AG09309 (cell line): ENCODE measurements at places on chromosomes 11 and 22.

GRCh38 chr11:2968341-2968900 lies 23.7 kb downstream of the NAP1L4 start:
- DNase-seq, result no peak

DNA sequence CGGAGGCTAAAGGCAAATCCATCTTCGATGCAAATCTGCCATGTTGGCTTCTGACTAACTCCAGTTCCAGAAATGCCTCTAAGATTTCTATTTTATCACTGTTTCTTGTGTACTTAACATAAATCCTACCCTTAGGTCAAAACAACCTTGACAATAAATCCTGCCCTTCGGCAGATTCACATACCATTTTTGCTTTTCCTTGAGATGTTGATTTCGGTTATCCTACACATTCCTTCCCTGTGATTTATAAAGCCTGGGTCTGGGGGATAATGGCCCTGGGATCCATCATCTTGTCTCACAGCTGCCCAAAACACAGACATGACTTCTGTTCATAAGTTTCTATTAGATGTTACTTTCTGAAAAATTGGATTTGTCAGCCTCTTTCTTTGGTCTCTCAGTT lies 231.7 kb upstream of the CARD18 start:
- DNase-seq, result no peak

DNA sequence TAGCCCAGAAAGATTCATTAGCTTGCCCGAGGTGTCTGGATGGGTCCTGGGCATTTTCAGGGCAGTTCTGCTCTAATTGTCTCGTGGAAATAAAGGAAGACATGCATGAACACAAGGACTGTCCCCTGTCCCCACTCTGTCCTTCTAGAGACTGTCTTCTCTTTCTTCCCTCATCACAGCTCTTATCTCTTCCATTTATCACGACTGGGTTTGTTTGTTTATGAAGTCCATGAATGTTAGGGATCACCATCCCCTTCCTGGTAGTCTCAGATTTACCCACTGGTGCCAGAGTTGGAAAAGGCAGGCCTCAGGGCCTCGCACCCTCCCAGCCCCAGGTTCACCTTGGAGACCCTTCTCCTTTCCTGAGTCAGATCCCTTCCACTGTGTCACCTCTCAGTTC lies 134.8 kb downstream of the PARVA start:
- no peak for DNase-seq

- DNase-seq, result no peak
These were observed 589.0 kb downstream of the OPCML start for GRCh38 chr11:132943357-132943705.

DNA sequence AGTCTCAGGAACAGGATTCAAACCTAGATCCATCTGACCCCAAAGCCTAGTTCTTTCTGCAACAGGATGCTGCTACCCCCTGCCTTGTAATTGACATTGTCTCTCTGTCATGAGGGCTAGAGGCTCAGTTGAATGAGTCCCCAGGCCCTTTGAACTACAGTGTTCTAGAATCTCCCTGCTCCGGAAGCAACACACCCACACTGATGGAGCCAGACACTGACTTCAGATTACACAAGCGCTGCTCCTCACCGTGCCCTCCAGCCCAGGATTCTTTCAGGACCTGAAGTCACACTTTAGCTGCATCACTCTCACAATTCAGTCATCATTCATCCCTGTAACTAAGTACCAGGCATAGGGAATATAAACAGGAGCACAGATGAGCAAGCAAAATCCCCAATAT lies 69.6 kb downstream of the RAB30 start:
- DNase-seq, result no peak

- no peak for DNase-seq
These were observed 13.7 kb upstream of the SCUBE1 start for GRCh38 chr22:43356881-43357280.

DNA sequence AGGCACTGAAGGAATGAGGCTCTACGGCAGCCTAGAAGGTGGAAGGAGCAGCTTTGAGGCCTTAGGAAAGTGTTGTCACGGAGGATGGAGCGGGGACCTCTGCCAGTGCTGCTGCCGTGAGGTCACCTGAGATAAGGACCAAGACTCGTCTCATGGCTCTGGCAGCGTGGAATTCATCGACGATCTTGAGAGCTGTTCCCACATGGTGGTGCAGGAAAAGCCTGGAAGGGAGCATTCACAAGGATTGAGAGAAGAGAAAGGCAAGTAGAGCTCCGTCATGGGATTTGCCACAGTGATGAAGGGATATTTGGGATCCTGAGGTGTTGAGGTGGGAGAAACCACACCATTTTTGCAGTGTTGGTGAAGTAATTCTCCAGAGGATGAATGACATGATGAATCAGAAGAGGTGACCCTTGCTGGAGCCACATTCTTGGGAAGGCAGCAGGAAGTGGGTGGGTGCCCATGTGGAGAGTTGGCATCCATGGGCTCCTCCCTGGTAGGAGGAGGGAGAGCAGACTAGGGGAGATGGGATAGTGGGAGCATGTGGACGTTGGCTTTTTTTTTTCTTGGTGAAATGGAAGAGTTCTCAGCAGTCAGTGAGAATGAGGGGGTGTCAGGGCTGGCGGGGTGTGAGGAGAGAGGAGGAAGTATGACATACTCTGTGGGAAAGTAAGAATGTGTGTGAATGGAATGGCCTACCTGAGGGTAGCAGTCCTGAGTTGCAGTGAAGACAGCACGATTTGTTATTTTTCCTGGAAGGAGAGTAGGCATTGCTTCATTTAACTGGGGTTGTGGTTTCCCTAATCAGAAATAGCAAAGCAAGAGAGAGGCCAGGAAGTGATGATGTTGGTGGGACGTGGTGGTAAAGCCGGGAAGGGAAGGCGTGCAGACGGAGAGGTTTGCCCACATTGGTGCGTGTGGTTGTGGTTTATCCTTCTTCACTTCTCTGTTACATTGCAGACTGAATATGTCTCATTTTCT lies 11.1 kb downstream of the PPP6R3 start:
- peak; percentile 92 for DNase-seq

- DNase-seq, result no peak
These were observed 16.8 kb upstream of the CUL5 start for GRCh38 chr11:107991868-107992414.

- DNase-seq, result no peak
These were observed 841 bp downstream of the B3GNT6 start for GRCh38 chr11:77035039-77035438.

DNA sequence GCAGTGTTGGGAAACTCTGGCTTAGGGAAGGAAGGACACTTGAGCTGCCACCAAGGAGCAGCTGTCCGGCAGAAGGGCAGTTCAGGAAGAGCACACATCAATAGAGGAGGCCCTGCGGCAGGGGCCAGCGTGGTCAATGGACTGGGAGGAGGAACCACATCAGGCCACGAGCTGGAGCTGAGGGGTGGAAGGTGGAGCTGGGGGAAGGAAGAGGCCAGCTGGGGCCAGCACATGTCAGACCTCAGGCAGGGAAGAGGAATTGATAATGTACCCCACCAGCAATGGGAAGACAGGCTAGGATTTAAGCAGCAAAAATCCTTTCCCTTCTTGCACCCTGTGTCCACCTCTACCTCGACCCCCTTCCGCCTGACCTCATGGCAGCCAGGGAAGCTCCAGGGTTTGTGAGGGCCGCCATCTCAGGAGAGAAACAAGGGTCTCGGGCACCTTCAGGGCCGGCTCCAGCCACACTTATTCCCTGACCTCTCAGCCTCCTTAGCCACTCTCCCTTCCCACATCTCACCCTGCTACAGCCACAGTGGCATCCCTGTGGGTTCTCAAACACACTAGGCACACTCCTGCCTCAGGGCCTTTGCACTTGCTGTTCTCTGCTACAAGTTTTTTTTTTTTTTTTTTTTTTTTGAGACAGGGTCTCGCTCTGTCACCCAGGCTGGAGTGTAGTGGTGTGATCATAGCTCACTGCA lies 157.8 kb upstream of the GRK3 start:
- DNase-seq, result no peak

DNA sequence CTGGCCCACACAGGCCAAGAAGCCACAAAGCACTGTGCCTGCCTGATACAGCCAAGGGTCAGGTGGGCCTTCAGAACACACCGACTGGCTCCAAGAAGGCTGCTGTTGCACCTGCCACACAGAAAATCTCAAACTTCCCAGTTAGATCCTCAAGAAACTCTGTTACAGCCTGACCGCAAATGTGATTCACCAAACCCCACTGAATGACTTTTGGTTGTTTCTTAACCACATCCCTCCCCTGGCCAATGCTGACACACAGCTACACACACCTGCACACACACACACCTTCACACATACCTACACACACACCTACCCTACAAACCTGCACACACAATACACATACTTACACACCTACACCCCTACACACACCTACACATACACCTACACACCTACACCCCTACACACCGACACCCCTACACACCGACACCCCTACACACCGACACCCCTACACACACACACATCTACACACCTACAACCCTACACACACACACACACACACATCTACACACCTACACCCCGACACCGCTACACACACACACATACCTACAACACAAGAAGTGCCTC lies 31.5 kb downstream of the CDKN1C start:
- DNase-seq, result no peak

DNA sequence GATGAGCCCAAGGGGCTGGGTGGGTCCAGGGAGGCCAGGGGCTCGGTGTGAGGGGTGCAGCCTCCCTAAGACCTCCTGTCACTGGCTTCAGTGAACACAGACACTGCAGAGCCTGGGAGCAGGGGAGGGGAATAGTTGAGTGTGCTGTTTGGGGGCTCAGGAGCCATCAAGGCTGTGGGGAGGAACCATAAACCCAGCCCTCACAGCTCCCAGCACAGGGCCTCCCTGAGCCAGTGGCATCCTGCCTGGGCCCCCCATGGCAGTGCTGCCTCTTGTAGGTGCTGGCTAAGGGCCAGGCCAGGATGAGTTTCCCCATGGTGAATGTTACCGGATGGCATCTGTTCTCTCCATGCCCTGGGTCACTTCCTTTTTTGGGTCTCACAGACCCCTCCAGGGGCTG lies 25.5 kb downstream of the KCNJ5 start:
- DNase-seq, result no peak

GRCh38 chr11:31484497-31484896 lies 24.9 kb downstream of the IMMP1L start:
- DNase-seq, result no peak

GRCh38 chr22:47052236-47053012 lies 290.0 kb downstream of the TBC1D22A start:
- no peak for DNase-seq

DNA sequence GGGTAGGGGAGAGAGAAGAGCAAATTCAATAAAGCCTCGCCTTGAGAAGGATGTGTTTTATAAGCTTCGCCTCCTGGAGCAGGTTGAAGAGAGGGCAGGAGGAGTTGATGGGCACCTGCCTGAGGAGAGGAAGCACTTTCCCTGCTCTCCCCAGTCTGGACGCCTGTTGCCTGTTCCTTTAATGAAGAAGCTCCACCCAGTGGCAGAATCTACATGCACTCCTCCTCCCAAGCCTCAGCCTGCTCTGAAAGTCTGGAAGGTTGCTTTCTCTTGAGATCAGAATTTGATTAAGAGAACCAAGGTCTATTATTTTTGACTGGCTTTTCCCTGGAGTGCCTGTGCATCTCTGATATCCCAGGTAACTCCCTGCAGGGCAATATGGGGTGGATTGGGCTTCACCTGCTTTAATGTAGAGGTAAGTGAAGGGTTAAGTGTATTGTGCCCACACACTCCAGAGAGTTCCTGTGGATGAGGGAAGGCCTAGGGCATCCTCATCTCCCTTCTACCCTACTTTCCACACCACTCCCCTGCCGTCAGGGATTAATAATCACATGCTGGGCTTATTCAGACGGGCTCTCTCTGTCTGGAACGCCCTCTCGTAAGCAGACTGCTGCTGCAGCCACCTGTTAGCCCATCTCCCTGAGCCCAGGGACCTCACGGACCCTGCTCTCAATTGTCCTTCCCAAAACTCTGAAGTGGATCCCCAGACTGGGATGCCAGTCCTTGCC lies 22.3 kb downstream of the NTM start:
- no peak for DNase-seq

DNA sequence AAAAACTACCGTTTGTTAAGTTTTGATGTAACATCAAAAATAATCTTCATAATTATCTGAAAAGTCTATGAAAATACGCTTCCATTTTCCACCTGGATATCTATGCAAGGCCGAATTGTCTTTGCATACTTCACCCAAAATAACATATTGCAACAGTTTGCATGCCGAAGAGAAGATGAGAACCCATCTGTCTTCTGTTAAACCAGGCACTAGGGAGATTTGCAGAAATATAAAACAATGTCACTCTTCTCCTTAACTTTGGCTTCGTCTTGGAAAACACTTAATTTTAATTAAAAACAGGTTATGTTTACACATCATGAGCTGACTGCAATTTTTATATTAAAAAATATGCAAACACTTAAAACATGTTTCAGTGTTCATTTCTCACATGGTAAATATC lies 1325.8 kb downstream of the TBC1D22A start:
- DNase-seq, result no peak

DNA sequence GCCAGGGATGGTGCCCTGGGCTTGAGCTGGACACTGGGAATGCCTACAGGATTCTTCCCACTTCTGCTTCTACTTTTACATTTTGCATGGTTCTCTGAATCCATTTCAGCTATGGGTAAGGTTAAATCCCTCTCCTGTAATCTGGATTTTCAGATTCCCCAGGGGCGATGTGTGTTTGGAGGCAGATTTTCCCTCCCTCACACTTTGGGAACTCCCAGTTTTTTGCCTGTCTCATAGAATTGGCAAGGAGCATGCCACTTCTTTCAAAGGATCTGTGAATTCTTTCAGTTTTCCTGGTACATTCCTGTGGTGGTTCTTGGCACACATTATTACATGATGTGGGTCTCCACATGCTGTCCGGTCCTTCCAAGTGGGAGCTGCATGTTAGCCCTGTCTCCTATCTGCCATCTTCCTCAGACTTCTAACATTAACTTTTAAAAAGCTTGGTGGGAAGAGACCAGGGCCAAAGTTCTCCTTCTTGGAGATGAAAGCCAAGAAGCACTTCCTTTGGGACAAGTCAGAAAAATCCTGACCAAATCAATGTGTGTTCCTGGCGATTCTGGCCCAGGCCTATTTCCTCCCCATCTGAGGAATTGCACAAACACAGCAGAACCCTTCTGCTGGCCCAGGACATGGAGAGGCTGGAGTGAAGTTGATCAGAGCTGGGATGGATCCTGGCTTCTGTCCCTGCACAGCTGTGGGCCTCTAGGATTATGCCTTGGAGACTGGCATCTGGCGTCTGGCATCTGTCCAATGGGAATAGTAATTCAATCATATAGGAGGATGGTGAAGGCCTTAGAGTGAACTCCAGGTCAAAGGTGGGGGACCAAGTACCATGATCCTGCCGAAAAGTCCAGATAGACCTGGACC lies 5.4 kb upstream of the APOL2 start:
- peak; percentile 28 for DNase-seq

DNA sequence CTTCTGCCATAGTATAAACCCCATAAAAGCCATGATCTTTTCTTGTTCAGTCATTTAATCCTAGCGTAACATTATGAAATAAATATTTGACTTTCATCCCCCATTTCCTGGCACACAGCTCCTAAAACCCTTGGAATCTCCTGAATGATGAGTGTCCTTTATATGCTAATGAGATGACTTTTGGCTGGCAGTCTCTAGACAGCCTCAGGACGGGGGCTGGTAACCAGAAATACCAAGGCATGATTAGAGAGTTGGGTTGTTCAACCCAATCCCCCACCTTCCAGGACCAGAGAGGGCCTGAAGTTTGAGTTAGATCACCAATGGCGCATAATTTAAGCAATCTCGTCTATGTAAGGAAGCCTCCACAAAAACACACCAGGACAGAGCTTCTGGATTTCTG lies 1246.1 kb upstream of the TENM4 start:
- DNase-seq, result no peak

GRCh38 chr11:80196932-80197554 lies 756.2 kb upstream of the TENM4 start:
- no peak for DNase-seq
